Astrocyte of the cerebellum (primary cell): ENCODE measurements at places on chromosomes 12 and 14.
A peak's percentile ranks its signal among the peaks of the same experiment; 100 is the strongest.

DNA sequence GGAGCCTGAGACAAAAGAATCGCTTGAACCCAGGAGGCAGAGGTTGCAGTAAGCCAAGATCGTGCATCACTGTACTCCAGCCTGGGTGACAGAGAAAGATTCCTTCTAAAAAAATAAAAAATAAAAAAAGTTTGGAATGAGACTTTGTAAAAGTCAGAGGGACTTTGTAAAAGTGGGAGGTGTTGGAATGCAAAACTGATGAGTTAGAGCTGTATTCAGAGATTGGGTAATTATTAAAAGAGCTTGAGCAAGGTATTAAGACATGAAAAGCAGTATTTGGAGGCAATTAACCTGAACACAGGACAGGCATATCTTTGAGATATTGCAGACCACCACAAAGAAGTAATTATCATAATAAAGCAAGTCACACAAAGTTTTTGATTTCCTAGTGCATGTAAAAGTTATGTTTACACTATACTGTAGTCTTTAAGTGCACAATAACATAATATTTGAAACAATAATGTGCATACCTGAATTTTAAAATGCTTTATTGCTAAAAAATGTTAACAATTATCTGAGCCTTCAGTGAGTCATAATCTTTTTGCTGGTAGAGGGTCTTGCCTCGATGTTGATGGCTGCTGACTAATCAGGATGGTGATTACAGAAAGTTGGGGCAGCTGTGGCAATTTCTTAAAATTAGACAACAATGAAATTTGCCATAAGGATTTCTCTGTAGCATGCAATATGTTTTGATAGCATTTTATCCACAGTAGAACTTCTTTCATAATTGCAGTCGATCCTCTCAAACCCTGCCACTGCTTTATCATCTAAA, 33.1 kb downstream of the PHLDA1 start:
- DNase-seq, result no peak

DNA sequence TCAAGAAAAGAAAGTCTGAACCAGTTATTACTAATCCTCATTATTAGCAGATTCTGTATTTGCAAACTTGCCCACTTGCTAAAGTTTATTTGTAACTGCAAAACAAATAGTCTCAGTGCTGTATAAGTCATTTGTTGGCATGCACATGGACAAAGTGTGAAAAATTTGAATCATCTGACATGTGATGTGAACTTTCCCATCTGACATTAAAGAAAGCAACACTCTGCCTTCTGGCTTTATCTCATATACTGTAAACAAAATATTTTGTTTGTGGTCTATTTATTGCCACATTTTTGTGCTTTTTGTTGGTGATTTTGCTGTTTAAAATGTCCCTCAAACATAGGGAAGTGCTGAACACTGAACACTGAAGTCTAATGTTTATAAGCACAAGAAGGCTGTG, 513.8 kb downstream of the RPL10L start:
- no peak for DNase-seq

GRCh38 chr14:33114331-33114730, 175.7 kb downstream of the NPAS3 start:
- no peak for DNase-seq

DNA sequence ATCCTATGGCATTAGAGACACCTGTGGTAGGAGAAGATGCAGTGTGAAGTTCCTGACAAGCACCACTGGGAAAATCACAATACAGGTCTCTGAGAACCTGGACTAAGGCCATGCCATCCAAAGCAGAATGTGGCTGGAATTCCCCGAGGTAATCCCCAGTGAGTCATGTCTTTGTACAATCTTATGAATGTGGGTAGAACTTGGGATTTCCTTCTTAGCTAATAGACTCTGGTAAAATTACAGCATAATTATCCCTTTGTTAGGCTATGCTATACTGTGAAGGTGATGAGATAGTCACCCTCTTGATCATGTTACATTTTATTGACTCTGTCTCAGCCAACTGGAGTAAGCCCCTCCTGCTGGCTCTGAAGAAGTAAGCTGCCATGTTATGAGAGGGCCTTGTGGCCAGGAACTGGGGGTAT, 224.3 kb upstream of the DCN start:
- no peak for DNase-seq

DNA sequence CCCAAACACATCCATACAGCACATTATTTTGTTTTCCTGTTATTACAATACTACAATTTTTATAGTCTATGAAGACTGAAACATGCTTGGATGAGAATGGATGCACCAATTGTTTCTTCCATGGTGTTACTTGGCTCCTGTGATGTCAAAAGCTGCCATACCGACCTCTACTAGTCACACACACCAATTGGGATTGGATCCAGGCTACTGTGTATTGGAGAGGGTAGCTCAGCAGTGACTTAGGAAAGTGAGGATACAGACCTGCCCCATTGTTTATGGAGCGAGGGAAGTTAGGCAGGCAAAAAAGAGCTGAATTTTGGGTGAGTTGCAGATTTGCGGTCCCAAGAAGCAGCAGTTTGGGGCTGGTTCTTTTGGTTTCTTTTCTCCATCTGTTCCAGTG, 30.8 kb upstream of the AKAP6 start:
- no peak for DNase-seq

DNA sequence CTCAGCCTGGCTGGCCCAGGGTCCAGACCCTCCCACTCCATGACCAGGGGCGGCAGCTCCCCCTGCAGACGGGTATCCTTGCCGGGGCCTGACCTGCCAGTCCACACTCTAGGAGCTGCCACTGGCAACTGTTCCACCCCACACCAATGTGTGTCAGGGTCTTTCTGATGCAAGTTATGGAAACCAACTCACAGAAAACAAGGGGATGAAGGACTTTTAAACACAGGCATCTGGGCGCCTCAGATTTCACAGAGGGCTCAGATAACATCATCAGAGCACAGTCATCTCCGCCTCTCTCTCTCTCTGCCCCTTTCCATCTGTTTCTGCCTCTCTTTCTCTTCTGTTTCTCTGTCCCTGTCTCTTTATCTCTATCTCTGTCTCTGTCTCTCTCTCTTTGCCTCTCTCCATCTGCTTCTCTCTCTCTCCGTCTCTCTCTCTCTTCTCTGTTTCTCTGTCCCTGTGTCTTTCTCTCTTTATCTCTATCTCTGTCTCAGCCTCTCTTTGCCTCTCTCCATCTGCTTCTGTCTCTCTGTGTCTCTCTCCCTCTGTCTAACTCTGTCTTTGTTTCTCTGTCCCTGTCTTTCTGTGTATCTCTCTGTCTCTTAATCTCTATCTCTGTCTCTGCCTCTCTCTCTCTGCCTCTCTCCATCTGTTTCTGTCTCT, 67.4 kb upstream of the FBRSL1 start:
- DNase-seq, result no peak

DNA sequence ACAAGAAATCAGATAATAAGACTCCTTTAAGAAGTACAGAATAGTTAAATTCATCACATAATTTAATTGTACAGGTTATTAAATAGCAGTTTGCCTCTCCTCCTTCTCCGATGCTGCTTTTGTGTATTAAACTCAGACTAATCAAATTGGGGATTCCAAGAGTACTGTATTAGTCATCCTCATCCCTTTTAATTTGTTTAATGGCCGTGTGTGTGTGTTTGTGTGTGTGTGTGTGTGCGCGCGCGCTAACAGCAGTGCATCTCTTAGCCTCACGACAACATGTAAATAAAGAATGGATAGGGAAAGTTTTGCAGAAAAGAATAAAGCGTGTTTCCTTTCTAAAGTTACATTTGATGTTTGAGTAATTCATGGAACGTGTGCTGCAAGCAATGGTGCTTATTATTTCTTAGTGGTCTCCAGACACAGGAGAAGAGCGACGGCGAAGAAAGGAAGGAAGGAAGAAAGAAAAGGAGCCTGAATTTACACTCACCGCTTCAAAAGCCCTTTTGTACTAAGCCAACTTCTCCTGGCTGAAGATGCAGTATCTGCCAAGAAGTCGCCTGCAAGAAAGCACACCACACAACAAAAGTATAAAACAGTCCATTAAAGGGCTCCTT, 220.3 kb downstream of the ASCL1 start:
- DNase-seq, result no peak

DNA sequence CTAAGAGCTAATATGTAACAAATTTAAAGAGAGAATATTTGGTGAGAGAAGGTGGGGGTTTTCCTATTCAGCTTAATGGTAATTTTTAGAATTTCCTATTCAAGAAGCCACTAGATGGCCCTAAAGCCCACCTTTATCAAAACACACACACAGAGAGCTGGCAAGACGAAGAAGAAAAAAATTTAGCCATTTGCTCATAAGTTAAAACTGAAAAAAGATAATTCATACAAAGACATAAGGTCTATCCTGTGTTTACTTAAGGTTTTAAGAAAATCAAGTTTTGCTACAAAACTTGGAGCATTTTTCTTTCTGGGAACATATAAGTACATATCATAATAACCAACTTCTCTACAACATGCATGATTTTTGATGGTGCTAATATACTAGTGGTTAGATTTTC, 46.8 kb upstream of the PCED1B start:
- DNase-seq, result peak; percentile 57

GRCh38 chr14:94394581-94395207, 6.3 kb upstream of the SERPINA1 start:
- DNase-seq, result no peak

DNA sequence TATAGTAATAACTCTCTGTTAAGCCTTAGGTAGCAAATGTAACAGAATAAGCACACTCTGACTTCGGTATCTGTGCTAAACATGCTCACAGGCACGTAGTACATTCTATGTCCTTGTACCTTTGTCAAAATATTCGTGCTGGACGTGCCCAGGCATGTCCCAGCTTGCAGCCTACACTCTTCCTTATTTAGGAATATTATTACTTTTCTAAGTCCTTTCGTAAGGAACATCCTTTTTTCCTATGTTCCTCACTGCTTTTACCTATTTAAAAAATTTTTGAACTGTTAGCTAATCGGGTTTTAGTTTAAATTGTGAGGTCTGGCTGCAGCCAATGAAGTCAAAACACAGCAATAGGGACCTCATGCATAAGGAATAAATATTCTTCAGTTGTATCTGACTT, 24.1 kb upstream of the UBC start:
- DNase-seq, result no peak

DNA sequence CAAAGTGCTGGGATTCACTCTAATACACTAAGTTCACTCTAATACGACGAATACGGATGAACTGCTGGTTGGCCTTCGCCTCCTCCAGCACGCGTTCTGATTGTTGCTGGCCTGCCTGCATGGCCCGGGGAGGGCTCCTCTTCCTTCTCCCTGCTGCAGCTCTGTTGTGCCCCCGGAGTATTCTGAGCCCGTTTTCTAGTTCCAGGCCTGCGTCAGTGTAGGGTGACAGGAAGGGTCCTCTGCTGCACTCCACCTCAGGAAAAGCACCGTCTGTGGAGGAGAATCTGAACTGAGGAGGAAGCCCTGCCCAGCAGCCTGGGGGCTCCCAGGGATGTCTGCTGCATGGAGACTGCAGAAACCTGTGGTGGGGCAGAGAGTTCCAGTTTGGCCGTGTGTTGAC, 44.4 kb downstream of the DDX51 start:
- DNase-seq, result no peak

DNA sequence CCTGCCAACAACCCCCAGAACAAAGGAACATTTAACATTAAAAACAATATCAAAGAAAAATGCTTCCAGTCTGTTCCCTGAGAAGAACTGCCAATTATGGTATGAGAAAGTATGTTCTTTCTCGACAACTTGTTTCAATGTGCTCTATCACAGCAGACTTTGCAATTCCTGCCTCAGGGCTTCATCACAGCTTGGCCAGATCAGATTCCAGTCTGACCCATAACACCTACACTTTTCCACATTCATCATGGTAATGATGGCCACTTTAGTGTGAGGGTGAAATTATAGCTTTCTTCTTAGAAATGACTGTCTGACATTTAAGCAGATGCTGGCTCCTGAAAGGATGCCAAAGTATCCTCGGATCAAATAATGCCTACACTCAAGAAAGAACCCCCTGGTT, 17.0 kb downstream of the NEK9 start:
- DNase-seq, result no peak

DNA sequence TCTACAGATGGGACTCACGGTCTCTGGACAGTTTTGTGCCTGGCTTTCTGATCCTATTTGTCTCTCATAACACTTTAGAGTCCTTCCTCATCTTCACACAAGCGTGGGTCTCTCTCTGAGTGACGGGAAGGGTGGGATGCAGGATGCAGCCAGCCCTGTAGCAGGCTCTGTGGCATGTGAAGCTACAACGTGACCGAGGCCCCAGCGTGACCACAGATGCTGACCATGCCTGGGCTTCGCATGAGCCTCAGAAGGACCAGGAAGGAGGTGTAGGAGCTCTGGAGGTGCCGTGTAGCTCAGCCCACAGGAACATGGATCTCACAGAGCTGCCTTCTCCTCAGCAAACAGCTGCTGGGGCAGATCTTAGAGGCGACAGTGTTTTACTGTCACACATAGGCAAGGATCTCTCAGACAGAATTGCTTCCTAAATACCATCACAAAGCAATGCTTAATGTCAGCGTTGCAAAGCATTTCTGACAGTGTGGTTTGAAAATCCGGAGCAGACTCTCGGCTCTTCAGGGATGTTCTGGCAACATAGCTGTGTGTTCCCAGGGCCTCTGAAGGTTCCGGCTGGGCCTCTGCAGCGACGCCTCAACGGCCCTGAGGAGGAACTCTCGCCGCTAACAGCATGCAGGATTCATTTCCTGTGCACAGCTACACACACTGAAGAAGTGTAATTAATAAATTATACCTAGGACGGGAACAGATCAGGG, 21.9 kb downstream of the ANKLE2 start:
- DNase-seq, result no peak

DNA sequence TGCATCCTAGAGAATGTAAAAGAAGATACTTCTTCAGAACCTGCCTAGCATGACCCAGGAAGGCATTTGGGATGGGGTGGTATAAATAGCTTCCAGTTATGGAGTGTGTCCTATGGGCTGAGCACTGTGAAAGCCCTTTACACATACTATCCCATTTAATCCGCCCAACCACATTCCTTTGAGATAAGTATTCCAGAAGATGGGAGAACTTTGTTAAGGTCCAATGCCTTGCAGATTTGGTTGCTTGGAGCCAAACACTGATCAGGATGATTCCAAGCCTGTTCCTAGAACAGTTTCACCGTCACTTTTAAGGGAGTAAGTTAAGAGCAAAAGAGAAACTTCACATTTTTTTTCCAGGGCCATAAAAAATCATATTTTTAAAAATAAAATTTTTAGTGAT, 82.5 kb upstream of the CLMN start:
- no peak for DNase-seq

GRCh38 chr12:79673354-79673753, 17.4 kb downstream of the PAWR start:
- DNase-seq, result no peak

GRCh38 chr12:2052826-2053678, at the start of gene CACNA1C:
Gene CACNA1C, plus strand, starts transcription at chr12:2052987. Its CDS starts 576 bp downstream, at chr12:2053563.
- DNase-seq, result no peak
